ENCODE measurements at places on chromosomes 3 and 15.

DNA sequence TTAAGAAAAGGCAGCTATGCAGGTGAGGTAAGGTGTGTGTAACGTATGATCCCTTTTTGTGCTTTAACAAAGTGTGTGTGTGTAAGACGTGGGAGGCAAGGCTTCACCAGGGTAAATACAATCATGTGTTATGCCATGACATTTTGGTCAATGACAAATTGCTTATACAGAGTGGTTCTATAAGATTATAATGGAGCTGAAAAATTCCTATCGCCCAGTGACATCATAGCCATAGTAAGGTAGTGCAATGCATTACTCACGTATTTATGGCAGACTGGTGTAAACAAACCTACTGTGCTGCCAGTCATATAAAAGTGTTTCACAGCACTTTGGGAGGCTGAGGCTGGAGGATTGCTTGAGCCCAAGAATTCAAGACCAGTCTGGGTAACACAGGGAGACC lies 60.2 kb upstream of the LCTL start:
- DNase-seq, result no peak

DNA sequence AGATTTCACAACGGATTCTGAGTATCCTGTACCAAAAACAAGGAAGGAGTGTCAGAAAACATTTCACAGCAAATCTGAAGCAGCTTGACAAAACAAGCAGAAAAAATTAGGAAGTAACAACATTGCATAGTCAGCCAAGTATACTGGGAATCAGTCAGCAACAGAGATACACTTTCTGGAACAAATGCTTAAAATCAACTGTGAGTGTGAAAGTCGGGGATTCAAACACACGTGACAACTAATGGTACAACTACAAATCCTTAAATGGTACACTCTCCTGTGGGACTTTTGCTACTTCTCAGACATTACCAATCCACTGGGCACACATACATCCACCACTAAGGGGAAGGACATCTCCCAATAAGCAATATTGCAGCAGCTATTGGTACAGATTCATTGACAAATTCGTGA lies 296.6 kb upstream of the MME start:
- no peak for DNase-seq

- DNase-seq, result no peak
These were observed 103.8 kb upstream of the GALNT15 start for GRCh38 chr3:16070707-16071106.

DNA sequence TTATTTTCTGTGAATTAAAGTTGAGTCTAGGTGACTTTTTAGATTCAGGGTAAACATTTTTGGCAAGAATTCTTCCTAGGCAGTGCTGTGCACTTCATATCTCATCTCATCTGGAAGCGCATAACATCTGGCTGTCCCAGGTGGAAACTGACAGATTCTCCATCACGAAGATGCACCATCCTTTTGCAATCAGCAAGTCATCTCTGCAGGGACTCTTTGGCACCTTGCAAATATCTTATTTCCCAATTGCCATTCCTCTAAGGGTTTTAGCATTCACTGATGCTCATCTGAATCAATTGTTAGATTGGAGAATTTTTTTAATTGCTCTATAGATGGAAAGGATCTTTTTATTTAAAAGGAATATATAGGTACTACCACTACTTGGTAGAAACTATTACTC lies 282.7 kb upstream of the ATP10A start:
- DNase-seq, result no peak

GRCh38 chr3:124032311-124032880 lies 40.5 kb upstream of the ROPN1 start:
- no peak for DNase-seq

- no peak for DNase-seq
These were observed 95.7 kb upstream of the MCTP2 start for GRCh38 chr15:94135486-94136147.

DNA sequence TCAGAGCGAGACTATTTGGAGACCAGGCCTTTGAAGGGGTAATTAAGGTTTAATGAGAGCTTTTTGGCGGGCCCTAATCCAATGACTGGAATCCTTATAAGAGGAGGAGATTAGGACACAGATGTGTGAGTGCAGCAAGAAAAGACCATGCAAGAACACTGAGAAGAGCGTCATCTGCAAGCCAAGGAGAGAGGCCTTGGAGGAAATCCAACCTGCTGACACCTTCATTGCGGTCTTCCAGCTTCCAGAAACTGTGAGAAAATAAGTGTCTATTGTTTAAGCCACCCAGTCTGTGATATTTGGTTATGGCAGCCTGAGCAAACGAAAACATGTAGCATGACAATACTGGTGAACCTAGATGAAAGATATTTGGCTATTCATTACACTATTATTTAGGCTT lies 23.0 kb upstream of the MUSTN1 start:
- DNase-seq, result no peak

DNA sequence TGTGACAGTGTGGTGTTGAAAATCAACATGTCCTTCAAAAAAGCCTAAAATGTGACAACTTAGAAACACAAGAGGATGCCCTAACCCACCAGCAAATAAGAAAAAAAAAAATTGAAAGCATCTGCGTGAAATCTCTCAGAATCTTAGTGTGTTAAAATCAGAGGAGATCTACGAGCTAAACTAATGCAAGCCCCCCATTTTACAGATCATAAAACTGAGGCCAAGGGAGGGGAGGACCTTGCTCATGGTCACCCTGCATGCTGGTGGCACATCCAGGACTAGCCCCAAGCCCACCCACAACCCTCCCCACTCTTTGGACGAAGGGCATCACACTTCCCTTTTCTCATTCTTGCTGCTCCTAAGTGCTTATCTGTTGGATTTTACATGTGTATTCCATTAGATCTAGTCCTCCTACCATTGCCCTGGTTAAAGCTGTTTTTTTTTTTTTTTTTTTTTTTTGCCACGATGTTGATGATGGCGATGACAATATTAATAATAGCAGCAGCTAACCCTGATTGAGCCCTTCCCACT lies 29.1 kb upstream of the NOX5 start:
- DNase-seq, result no peak

GRCh38 chr15:74632601-74633000 lies 17.0 kb downstream of the CLK3 start:
- DNase-seq, result no peak

DNA sequence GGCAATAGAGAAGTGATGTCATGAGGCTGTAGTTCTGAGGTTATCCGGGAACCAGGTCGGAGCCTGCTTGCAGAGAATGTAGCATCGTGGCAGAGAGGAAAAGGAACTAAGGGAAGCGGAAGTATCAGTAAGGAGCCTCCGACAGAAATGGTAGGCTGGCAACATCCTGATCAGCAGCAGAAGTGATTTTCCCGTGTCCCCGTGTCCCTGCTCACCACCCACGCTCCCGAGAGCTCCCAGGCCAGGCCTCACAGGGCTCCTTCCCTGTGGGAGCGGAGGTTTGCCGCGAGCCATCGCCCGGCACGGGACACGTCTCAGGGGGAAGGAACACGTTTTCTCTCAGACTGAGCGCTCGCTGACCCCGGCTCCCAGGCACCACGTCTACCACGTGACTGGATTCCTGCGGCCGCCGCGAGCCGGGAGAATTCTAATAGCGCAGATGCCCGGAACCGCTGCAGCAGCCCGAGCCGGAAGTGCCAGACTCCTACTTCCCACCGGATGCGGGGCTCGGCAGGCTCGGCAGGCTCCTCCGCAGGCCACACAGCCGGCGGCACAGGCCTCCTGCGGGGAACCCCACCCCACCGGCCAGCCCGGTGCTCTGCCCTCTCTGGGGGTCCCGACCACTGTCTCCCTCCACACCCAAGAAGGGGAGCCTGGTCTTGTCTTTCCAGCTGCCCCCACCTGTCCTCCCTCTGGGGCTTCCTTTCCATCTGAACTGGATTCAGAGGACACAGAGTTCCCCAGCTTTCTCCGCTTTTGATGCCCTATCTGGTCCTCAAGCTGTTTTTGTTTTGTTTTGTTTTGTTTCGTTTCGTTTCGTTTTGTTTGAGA lies 99.3 kb downstream of the BDH1 start:
- no peak for DNase-seq

- no peak for DNase-seq
These were observed 201.5 kb downstream of the OSBPL10 start for GRCh38 chr3:31779514-31779913.

DNA sequence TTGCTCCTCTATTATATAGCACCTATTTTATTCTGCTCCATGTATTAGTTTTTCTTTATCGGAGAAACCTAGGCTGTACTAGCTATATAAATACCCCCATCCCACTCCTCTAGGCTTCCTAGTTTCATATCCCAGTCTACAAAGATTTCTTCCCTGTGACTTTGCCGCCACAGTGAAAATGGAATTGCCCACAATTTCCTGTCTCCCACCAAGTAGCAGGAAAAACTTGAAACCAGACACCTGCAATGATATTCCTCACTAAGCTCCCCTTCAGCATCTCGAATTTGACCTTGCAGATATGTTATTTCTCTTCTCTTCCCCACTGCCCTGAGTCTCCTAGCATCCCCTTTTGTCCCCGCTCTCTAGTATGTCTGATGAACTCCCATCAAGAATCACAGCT lies 685.8 kb upstream of the CCDC54 start:
- DNase-seq, result no peak

Data from SK-N-MC (cell line).